CD4-positive, alpha-beta T cell treated with Interleukin-15 for 1 hour (primary cell): ENCODE measurements at places on chromosomes 16 and 17.

- DNase-seq = no peak
Measured at GRCh38 chr17:48575673-48576478, 2.3 kb downstream of the HOXB4 start.

DNA sequence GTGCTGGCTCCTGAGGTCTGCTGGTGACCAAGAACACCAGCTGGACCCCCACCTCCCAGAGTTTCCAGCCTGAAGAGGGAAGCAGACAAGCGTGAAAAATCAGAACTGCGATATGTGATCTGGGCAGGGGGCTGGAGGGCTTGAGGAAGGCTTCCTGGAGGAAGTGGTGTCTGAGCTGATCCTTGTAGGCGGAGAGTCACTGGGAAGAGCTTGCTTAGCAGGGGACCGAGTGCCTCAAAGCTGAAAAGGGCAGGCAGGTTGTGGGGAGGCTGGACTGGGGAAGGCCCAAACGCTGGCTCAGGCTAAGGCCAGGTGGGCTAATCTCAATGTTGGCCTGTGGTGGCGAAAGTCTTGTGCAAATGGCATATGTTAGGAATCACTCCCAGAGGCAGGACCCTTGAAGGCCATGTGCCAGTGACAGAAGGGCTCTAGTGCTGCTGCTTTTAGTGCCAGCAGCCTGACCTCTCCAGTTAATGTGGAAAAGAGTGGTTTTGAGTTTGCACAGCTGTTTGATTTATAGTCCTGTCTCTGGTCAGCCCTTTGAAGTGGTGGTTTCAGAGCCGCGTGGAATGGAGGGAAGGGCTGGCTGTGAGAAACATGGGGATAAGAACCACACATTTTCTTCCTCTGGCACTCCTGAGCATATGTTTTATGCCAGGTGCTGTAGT is 85.3 kb upstream of the LGALS9 start:
- no peak for DNase-seq

DNA sequence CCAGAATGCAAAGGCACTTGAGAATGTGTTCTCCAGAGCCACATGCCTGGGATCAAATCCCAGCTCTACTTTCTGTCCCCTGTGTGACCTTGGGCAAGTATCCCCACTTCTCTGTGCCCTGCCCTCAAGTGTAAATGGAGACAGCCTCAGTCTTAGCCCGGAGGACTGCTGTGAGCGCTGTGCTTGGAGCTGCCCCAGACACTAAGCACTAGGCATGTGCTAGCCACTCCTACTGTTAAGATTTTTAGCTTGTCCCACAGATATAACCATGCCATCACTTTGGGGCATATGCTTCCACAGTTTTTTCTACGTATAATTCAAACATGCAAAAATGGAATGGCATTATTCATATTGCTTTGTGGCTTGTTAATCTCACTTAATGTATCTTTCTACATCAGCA is 29.4 kb downstream of the TMEM11 start:
- DNase-seq = no peak

DNA sequence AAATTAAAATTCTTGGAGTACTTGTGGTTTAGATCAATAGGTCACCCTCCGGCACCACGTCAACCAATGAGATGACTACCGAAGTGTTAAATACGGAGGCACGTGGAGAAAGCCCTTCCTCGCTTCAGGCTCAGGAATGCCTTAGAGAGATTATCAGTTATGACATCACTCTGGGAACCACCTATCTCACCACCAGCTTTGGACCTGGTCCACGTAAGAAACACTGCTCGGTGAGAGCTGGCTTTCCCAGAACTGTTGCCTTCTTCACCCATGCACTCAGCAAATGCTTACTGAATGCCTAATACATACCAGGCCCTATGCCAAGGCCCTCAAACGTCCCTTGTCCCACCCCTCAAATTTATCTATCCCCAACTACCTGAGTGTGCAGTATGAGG is 71.3 kb downstream of the SMG6 start:
- no peak for DNase-seq

DNA sequence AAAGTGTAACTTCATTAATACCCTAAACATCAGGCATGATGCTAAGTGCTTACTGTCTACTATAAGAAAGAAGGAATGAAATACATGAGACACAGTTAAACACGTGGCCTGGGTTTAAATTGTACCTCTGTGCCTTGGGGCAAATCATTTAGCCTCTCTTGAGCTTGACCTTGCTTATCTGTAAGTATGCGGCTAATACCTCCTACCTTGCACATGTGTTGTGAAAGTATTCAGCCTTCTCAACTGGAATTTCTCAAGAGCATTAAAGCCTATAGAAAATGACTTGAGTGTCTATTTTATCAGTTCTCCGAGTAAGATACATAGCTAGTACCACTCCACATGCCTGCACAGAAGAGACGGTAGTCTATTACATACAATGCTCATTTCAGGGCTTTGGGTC is 10.8 kb downstream of the HEATR6 start:
- DNase-seq = no peak

DNA sequence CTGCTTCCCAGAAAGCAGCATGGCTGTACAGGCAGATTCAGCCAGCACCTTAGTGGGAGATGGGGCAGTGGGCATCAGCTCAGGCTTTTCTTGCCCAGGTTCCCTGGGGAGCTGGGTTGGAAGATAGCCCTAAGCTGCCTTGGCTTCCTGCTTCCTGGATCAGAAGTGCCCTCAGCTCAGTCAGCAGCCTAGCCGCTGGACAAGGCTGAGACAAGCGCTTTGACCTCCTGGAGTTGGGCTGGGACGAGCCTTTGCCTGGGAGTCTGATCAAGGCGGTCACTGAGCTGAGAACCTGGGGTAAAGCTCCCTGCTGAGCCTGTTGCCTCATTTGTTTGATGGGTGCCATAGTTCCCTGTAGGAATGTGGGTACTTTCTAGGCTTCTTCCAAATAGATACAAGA is 190.0 kb downstream of the RAB11FIP4 start:
- DNase-seq = no peak

- DNase-seq = no peak
Measured at GRCh38 chr16:53619235-53619634, 84.4 kb downstream of the RPGRIP1L start.

- DNase-seq = no peak
Measured at GRCh38 chr17:75557075-75557851, 30.3 kb upstream of the MYO15B start.

DNA sequence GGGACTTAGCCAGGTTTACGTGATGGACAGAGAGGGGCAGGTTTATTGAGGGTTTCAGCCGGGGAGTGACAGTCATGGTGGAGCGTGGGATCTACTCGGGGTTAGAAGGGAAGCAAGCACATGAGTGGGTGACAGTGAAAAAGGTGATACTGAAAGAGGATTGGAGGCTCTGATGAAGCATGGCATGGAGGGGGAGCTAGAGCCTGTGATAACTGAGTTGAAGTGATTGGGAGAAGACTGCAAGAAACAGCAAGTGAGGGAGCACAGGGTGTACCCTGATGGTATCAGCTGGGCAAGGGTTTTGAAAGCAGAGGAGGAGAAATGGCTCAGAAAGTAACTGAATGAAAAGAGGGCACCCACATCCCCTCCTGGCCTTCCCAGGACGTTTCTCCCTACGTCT is 6.7 kb upstream of the KSR1 start:
- no peak for DNase-seq

DNA sequence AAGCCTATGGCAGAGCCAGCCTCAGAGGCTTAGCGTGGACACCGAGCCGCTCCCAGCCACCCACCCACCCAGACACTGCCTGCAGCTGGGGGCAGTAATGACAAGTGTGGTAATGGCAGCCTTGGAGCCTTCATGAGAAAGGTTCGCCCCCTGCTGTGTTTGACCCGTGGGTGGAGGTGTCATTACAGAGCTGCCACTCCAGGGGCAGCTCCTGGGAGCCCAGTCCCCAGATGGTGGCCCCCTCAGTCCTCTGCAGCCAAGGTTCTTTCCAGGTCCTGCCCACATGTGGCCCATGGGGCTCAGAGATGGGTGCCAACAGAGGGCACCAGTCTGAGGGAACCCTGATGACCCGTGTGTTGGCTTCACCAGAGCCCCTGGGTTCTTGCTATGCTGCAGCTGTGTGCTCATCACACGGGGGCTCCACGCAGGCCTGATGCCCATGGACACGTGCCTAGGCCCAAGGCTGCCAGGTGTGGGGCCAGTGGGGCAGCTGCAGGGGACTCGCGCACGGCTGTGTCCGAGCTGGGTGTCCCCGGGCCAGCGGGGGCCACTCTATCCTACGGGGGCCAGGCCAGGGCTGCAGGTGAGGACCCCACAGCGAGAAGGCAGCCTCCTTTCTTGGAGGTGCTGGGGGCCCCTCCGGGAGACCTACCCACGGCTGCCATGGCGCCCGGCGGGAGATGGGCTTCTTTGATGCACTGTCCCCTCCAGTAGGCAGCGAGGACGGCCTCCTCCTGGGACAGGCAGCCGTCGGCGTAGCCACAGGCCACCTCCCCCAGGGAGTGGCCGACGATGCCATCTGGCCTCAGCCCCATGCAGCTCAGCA is 8.1 kb downstream of the FASN start:
- no peak for DNase-seq

DNA sequence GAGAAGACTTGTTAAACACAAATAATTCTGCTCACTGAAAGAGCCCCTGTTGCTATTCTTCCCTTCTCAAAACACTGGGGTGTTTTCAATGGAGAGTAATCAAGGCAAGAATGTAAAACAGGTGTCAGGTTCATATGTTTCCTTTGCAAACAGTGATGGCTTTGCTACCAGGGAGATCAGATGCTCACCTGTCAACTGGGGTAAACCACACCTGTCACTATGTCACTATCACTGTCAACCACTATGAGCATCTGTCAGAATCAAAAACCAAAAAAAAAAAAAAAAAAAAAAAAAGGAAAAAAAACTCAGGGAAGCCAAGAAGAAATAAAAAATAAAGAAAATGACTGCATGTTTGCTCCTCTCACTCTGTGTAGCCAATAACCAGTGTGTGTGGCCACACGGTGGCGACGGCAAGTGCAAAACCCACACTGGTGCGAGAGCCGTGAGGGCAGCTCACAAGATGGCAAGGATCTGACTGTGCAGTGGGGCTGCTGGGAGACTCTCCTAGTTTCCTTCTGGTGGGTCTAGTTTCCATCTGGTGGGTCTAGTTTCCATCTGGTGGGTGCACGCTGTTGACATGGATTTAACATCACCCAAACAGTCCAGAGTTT is 22.7 kb downstream of the USP22 start:
- DNase-seq = peak; percentile 53

- DNase-seq = peak; percentile 1
Measured at GRCh38 chr16:88022076-88023042, 71.1 kb downstream of the BANP start.

DNA sequence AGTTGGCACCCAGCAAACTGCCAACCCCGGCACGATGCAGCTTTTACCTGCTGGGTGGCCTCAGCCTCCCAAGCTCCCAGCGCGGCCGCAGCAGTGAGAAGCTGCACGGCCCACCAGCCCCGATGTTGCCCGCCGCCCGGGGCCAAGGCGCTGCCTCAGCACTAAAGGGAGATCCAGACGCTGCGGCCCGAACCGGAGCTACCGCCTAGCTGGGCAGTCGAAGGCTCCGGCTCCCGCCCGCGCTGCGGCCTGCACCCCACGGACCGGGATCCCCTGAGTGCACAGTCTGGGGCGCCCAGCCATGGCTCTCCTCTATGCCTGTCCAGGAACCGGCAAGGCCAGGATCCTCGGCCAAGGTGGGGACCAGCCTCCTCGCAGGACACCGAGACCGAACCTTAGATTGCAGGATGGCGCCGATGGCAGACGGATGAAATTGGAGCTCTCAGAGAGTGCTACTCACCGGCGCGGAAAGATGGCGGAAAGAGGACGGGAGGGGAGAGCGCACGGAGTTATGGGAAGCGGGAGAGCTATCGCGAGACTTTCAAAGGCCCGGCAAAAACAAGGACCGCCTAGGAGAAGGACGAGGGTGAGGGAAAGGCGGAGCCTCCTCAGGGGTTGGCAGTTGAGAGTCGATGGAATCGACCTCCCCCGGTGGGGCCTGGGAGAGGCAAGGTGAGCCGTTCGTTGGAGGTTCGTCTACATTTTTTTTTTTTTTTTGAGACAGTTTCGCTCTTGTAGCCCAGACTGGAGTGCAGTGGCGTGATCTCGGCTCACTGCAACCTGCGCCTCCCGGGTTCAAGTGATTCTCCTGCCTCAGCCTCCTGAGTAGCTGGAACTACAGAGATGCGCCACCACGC is at the start of gene RPS15A:
RPS15A (minus strand) TSS at position 485 of the 857 bp plus-strand sequence. CDS start 1,221 bp downstream, outside the sequence.
- peak; percentile 96 for DNase-seq

DNA sequence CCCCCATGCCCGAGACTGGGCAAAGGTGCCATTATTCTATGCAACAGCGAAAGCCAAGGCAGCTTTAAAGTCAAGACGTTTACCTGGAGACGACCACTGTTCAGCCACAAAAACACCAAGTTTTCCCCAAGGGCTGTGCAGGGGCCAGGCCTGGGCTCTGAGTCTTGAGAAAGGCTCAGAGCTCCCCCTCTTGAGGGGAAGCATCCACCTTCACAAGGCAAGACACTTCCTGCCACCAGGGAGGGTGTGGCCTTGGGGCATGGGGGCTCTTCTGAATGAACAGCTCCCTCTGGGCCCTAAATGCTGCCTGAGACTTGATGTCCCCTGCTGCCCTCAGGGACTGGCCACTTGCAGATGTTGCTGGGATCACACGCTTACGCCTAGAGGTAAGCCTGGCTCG is 26.5 kb downstream of the PDIA2 start:
- DNase-seq = no peak

DNA sequence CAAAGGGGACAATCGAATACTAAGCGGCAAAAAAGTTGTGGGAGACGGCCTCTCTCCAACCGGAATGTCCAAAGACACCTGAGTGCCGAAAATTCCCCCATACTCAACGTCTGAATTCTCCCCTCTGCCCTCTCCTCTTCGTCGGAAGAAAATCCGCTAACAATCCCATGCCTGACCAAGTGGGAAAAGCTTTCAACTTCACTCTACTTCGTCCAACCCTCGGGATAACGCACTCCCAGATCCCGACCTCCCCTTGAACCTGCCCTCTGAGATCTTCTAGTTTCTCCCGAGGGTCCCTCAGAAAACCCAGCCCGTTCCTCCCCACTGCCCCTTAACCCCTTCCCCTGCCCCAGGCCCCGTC is 961 bp downstream of the AMFR start:
- no peak for DNase-seq

GRCh38 chr16:4891886-4892216 is 44.6 kb downstream of the UBN1 start:
- no peak for DNase-seq

GRCh38 chr17:44972953-44973352 is 4.8 kb upstream of the C1QL1 start:
- no peak for DNase-seq

GRCh38 chr16:64047878-64048277 is 1074.0 kb downstream of the CDH11 start:
- no peak for DNase-seq

- DNase-seq = no peak
Measured at GRCh38 chr17:66228887-66229782, at the start of gene APOH. APOH (minus strand) TSS chr17:66229415; CDS start chr17:66229379, 36 bp downstream.

DNA sequence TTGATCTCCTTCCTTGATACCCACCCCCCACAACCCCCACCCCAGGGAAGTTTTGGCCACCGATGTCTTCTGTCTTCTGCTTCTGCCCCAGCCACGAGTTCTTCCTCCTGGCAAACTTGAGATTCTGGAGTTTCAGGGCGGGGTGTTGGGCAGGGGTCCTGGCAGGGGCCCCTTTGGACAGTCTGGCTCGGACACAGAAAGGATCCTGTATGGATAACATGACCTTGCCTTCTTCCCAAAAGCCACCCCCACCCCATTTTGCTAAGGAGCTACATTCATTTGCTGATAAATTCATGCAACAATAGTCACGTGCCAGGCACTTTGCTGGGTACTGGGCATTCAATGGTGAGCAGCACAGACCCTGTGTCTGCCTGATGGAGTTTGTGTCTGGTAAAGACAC is 5.9 kb upstream of the COL1A1 start:
- no peak for DNase-seq
